Inflammatory macrophage (primary cell): ENCODE measurements at places on chromosomes 1 and 21.
A peak's percentile ranks its signal among the peaks of the same experiment; 100 is the strongest.

- DNase-seq = peak; percentile 68
Observed at GRCh38 chr1:15501208-15502032, 22.6 kb downstream of the CASP9 start.

GRCh38 chr1:43893006-43893405, 40.6 kb upstream of the ARTN start:
- no peak for DNase-seq

- DNase-seq = no peak
Observed at GRCh38 chr1:165577707-165578106, 33.9 kb downstream of the LRRC52 start.

GRCh38 chr1:86273066-86273465, 116.5 kb upstream of the COL24A1 start:
- DNase-seq = no peak

- DNase-seq = peak; percentile 20
Observed at GRCh38 chr1:31657972-31658510, 13.4 kb upstream of the PEF1 start.

GRCh38 chr1:167658574-167659328, 28.7 kb downstream of the RCSD1 start:
- peak; percentile 80 for DNase-seq

DNA sequence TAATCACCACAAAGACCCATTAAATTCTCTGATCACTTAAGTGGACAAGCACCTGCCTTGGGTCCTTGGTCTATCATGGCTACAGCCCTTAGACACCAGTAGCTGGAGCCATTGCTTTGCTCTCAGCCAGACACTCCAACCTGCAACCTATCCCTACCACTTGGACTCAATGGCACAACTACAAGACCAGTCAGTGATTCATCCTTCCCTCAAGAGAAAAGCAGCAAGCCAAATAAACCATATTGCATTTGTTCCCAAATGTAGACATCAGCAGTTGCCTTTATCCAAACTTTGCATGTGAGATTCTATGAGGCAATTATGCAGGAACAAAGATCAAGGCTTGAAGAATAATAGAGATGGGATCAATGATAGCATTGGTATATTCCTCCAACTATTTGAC, 263.4 kb downstream of the HHIPL2 start:
- no peak for DNase-seq

DNA sequence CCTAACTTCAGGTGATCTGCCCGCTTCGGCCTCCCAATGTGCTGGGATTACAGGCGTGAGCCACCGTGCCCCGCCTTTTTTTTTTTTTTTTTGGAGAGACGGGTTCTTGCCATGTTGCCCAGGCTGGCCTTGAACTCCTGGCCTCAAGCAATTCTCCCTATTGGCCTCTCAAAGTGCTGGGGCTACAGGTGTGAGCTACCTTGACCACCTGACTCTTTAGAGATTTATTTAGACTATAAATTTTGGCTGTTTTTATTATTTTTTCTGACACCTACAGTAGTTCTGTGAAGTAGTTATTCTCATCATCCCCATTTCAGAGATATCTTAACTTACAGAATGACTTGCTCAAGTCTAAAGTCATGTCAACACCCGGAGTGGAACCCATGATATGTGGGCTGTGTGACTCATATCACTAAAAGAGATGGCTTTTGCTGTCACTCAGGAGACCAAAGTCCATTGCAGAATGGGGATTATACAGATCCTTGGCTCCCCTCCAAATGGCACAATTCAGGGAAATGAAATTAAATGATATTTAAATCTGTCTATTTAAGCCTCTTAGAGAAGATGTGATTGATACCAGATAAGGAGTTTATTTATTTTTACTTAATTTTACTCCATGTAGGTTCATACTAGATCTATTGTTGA, 93.2 kb downstream of the CTH start:
- peak; percentile 95 for DNase-seq

DNA sequence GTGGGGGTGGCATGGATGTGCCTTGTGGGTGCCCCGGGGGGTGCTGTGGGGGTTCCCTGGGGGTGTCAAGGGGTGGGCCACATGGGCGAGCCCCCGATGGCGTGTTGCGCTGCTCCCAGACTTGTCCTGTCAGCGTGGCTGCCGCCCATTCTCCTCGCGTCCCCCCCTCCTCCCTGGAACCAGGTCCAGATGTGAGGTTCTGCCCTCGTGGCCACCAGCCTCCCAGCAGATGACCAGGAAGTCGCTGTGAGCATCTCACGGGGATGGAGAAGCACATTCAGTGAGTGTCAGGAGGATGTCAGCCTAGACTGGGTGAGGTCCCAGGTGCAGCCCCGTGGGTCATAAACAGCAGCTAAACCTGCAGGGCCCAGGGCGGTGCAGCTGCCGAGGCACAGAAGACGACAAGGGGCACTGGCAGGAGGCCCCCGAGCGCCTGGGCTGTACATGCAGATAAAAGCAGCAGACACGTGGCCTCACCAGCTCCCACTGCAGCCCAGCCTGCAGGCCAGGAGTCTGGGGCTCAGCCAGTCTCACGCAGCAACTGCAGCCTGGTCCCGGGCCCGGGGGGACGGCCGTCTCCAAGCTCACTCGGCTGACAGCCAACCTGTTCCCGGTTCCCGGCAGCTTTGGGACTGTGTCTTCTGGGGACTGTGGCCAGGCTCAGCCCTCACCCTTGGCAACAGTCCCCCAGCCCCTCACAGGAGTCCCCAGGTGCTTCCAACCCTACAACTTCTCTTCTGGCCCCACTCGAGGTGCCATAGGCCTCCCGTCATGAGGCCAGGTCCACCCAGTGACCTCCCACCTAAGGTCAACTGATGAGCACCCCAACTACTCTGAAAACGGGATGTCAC, 17.5 kb upstream of the COL6A2 start:
- no peak for DNase-seq

DNA sequence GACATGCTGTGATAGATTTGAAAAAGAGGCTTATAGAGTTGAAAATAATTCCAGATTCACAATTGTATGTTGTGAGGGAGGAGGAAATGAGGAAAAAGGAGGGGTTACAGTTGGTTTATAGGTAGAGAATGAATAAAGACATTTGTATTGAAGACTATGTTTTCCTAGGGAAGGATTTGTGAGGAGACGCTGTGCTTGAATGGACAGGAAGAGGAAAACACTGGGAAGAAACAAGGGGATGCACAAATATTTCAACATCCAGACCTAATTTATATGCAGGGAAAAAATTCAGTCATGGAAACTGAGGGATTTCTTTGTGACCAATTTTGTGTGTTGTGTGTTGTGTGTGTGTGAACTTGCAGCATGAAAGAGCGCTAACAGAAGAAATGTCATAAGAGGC, 92.6 kb upstream of the B3GALT2 start:
- no peak for DNase-seq

DNA sequence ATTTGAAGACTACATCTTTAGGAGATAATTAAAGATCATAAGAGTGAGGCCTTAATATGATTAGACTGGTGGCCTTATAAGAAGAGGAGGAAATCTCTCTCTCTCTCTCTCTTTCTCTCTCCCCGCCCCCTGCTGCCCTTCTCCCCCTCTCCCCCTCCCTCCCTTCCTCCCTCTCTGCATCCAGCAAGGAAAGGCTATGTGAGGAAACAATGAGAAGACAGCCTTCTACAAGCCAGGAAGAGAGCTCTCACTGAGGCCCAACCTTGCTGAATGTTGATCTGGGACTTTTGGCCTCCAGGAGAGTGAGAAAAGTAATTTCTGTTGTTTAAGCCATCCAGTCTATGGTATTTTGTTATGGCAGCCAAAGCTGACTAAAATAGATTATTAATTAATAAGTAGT, 21.6 kb downstream of the FOXD3 start:
- DNase-seq = no peak

DNA sequence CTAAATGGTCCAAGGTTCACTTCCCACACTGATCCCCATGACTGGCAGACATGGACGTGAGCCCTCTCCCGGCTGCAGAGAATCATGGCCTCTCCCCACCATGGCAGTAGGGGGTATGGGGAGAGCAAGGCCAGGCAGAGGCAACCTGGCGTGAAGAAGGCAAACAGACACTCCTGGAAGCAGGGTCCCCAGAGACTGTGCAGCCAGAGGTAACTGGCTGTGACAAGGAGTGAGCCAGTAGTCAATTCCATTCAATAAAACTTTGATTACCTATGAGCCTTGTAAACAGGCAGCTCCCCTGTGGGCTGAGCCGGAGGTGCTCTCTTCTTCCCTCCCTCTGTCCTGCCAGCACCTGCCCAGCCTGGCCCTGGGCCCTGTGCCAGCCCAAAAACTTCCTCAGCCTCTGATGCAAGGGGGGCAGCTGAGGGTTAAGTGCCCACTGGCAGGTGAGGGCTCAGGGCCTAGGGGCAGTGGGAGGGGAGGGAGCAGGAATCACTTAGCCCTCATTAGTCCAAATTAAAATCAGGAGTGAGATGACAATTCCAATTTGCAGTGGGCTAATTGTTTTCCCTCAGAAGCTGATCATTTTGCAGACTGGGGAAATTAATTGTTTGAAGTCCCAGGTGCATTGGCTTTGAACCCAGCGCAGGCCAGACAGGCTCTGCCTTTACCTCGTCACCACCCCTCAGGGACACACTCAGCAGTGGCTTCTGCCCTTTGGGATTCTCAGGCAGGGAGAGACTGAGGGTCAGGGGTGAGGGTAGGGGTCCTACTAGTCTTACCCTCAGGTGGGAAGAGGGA, 35.6 kb downstream of the LRRN2 start:
- no peak for DNase-seq

GRCh38 chr1:117244971-117245370, 34.2 kb upstream of the VTCN1 start:
- no peak for DNase-seq

DNA sequence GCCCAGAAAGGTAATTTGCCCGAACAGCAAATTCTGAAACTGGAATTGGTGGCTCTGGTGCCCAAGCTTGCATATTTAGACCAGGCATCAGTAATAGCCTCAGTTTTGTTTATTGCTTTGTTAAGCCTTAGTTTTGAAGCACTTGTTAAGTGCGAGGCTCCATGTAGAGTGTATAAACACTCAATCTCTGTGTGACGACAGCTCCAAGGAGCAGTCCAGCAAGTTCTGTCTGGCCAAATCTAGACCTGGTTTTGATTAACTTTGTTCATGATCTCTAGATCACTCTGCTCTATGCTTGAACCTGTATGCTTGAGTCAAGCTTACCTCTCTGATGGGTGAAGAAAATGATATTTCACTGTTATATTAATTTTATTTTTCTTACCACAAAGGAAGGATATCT, 37.4 kb downstream of the DOP1B start:
- no peak for DNase-seq

GRCh38 chr21:42248783-42249597, 30.1 kb downstream of the ABCG1 start:
- peak; percentile 79 for DNase-seq

DNA sequence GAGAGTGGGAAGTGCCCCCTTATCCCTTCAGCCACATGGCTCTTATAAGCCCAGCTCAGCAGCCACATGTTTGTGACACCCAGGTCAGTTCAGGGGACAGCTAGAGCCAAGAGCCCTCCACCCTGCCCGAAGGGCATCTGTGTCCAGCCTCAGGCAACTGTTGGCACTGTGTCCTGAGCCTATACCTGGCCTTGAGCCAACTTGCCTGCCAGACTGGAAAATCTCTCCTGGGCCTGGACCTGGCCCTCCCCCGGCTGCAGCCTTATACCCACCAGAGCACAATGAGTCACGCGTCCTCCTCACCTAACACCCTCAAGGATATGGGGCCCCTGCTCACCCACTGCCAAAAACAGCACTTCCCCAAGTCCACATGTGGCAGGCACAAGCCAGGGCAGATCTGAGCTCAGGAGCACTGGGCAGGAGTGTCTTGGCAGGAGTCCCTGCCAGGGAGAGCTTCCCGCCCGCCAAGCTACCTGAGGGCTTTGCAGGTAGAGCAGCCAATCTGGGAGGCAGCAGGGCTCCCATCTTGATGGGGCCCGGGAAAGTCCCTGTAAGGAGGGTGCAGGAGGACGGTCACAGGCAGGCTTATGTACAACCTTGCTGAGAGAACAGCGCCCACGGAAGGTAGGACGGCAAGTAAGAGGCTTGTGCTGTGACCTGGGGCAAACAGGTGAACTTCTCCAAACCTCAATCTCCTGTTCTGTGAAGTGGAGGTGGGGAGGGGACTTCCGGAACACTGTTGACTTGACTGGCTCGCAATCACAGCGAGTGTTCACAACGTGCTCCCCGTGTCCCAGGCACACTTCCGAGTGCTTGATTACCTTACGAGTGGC, 19.8 kb upstream of the HSPG2 start:
- DNase-seq = no peak
